ENCODE measurements at places on chromosomes 7 and 10. TPM values are rescaled to one million over a fixed set of nuclear protein-coding genes. Genes with fewer than 3 reads are reported as not detected.

Gene HDAC9
- 18.6 TPM for polyA plus RNA-seq

Gene CRCP
- 21.5 TPM for polyA plus RNA-seq

Gene DKK1
- polyA plus RNA-seq, result 0.53 TPM

Gene FAM180A
- polyA plus RNA-seq, result 0.10 TPM

Gene TUBAL3
- polyA plus RNA-seq, result 0.20 TPM

Gene MLXIPL
- 0.10 TPM for polyA plus RNA-seq

Gene HPSE2
- 0.25 TPM for polyA plus RNA-seq

Gene FRMPD2
- 0.16 TPM for polyA plus RNA-seq

DNA sequence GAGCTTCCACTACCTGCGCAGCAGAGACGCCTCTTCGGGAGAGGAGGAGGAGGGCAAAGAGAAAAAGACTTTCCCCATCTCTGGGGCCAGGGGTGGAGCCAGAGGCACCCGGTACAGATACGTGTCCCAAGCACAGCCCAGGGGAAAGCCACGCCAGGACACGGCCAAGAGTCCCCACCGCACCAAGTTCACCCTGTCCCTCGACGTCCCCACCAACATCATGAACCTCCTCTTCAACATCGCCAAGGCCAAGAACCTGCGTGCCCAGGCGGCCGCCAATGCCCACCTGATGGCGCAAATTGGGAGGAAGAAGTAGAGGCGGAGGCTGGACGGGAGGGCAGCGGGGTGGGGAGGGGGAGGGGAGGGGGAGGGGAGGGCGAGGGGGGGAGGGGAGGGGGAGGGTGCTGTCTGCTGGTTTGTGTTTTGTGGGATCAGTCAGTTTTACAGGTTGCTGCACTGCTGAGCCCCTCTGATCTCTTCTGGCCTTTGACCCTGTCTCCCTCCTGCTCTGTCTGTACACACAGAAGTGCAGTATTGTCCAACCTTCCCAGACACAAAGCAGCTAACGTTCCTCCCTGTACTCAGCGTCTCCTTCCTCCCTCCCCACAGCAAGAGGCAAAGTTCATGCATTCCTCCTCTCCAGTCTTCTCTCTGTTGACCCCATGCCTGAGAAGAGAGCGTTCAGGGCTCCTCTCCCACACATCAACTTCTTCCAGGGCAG, 9.3 kb downstream of the UCN3 start:
- DNase-seq, result no peak

GRCh38 chr10:20396701-20397100, 500.4 kb downstream of the NEBL start:
- DNase-seq, result no peak

DNA sequence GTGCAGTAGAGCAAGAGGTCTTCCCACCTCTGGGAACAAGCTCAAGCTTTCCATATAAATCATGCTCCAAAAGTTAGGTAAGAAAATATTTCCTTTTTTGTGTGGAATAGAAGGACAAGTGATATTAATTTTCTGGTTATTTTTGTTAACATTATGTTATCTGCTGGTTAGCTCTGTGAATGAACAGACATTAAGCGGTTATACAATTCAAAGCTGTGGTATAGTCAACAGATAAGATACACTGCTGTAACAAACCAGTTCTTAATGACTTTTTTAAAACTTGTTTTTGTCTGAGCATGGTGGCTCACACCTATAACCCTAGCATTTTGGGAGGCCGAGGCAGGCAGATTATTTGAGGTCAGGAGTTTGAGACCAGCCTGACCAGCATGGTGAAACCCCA, 43.0 kb upstream of the PRKAR2B start:
- DNase-seq, result no peak

GRCh38 chr7:66306243-66306642, 101.1 kb downstream of the TPST1 start:
- DNase-seq, result no peak

GRCh38 chr7:111138193-111138569, 47.3 kb downstream of the LRRN3 start:
- no peak for DNase-seq

Measured in forelimb muscle (tissue), 1 donor.